ENCODE measurements at places on chromosomes 7 and 10. TPM values are rescaled to one million over a fixed set of nuclear protein-coding genes. Genes with fewer than 3 reads are reported as not detected.

Gene PNLIPRP2
- not detected for total RNA-seq

Gene CYP26C1
- total RNA-seq = 0.09 TPM

Gene C10orf62
- total RNA-seq = not detected

Gene ZSCAN25
- total RNA-seq = 8.1 TPM

Gene ANK3
- 162 TPM for total RNA-seq

Gene STAMBPL1
- total RNA-seq = 10.2 TPM

Gene BLOC1S2
- total RNA-seq = 26.1 TPM

Gene TNKS2
- total RNA-seq = 18.4 TPM

Gene SNX10
- total RNA-seq = 2.8 TPM

Gene LIPF
- total RNA-seq = not detected

Gene ICA1
- 70.3 TPM for total RNA-seq

Gene ACHE
- total RNA-seq = 24.0 TPM

Gene AIFM2
- total RNA-seq = 14.0 TPM

Gene KIAA1549
- total RNA-seq = 0.86 TPM

Gene ANKRD30A
- not detected for total RNA-seq

Gene CALCR
- 0.22 TPM for total RNA-seq

Gene AKR1B15
- total RNA-seq = not detected

Gene PPP3CB
- 50.3 TPM for total RNA-seq

Gene GPR85
- 3.7 TPM for total RNA-seq

Gene GBX1
- total RNA-seq = not detected

Gene CCL24
- not detected for total RNA-seq

Gene ARHGEF5
- 4.2 TPM for total RNA-seq

Gene ZPBP
- not detected for total RNA-seq

DNA sequence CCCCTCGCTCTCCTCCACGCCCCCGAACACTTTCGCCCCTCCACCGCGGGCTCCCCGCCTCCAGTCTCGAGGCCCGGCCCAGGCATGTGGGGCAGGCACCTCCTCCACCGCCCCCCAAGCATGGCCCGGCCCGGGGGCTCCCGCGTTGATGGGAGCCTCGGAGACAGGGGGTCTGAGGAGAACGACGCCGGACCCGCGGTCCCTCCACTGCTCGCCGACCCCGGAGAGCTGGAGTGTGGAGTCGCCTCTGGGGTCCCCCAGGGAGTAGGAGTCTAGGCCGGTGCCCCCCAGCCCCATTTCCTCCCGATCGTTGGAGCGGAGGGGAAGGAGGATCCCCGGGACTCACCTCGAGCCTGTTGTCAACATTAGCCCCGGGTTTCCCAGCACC is 206 bp downstream of the UPF2 start:
- DNase-seq = peak; percentile 83

GRCh38 chr7:32942415-32943251 is 14.6 kb upstream of the FKBP9 start:
- peak; percentile 93 for DNase-seq

DNA sequence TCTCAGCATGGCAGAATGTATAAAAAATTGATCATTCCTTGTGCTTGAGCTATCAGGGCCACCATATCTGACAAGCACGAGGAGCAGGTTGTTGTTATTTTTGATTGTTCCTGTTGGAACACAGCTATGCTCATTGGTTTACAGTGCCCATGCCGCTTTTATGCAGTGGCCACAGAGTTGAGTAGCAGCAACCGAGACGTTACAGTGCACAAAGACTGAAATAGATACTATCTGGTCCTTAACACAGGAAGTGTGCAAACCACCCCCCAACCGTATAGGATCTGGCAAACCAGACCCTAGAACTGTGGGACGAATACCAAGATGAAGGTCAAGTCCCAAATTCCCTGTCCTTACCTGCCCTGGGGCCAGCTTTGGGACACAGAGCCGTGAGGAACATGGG is 216.6 kb downstream of the KLF6 start:
- no peak for DNase-seq

- no peak for DNase-seq
Measured at GRCh38 chr7:5001911-5002310, 42.9 kb upstream of the MMD2 start.

GRCh38 chr7:23347033-23347681 is 48.0 kb downstream of the MALSU1 start:
- DNase-seq = no peak

DNA sequence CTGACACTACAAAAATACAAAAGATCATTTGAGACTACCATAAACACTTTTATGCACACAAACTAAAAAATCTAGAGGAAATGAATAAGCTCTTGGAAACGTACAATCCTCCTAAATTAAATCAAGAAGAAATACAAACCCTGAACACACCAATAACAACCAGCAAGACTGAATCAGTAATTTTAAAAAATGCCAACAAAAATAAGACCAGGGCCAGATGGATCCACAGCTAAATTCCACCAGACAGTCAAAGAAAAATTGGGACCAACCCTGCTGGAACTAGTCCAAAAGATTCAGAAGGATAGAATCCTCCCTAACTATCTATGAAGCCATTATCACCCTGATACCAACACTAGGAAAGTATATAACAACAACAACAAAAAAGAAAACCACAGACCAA is 277.4 kb downstream of the AGMO start:
- DNase-seq = no peak

DNA sequence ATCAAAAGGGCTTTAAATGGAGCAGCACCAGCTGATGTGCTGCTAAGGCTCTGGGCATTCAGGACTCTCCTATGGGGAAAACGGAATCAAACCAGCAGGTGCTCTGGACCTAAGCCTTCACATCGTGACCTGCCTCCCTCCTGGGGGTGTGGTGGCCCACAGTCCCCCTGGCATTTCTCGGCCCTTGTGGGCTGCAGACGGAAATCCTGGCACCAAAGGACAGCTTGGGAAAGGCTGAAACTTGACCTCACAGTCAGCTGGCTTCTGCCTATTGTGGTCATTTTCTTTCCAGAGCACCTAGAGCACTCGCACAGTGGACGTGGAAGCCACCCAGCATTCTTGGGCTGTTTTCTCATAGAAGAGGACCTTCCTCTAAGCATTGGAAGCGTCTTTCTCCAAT is 74.8 kb downstream of the TPST1 start:
- DNase-seq = no peak

DNA sequence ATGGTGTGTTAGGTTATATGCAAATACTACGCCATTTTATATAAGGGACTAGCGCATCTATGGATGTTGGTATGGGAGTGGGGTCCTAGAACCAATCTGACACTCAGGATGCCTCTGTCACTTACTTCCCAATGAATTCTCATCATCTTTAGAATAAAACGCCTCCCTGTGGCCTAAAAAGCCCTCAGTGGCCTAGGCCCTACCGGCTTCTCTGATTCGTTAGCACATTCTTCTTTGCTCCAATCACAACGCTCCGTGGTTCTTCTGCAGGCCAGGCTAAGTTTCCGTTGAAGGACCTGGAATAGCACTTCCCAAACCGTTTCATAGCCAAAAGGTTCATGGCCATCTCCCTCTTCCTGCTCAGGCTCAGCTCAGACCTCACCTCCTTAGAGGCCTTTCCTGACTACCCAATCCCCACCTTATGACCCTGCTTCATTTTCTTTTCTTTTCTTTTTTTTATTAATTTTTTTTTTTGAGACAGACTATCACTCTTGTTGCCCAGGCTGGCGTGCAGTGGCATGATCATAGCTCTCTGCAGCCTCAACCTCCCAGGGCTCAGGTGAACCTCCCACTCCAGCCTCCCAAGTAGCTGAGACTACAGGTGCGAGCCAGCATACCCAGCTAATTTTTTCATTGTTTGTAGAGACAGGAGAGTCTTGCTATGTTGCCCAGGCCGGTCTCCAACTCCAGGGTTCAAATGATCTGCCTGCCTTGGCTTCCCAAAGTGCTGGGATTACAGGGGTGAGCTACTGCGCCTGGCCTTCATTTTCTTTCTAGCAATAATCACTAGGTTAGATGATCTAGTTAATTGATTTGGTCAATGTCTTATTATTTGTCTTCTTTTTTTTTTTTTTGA is 24.5 kb upstream of the YWHAG start:
- DNase-seq = no peak

DNA sequence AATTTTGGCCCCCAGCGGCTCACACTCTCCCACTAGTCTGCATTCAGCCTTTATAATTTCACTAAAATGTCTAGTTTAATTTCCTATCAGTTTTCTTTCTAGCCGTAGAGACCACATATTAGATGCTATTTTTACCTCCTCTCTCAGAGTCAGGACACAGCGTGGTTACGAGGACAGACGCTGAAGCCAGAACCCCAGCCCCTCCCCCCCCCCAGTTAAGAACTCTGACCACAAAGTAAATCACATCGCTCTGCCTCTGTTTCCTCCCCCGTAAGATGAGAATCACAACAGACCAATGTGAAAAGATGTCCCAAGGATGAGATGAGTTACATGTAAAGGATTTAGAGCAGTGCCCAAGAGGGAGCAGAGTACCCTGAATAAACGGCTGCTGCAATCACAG is 11.1 kb upstream of the TARP start:
- no peak for DNase-seq

DNA sequence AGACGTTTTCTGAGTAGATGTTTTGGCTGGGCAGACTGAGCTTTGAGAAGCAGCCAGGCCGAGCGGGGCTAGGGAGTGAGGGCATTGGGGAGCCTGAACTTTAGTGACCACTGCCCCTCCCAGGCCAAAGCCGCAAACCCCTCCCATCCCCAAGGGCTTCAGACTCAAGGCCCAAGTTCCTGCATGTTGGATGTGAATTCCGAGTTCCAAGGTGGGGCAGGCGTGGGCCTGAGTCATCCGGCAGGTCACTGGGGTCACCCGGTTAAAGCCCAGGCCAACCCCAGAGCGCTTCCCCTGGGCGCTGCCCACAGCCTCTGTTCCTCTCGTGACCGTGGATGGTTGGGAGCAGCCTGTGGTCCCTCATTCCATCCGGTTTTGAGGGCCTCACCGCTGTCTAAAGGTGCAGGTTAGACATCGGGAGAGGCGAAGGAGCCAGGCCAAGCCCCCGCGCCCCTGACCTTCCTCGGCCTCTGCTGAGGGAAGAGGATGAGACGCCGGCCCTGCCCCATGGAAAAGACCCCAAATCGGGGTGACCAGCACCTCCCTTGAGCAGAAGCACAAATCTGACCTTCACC is 6.9 kb upstream of the PDGFA start:
- no peak for DNase-seq

DNA sequence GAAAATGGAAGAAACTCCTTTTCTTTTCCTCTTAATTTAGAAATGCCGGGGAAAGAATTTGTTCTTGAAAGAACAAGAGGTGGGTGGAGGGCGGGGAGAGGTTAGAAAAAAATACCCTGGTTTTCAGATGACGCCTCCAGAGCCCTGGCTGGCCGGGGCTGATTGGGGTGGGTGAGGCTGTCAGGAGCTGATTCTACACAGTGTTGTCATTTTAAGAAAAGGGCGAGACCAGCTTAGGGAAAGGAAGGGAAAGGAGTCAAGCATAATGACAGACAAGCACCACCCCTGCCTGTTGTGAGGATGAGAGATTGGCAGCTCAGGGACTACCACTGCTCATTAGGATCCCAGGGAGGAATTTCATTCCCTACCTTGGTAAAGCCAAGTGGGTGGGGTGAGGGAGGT is 9.9 kb upstream of the FAM180A start:
- DNase-seq = peak; percentile 73

DNA sequence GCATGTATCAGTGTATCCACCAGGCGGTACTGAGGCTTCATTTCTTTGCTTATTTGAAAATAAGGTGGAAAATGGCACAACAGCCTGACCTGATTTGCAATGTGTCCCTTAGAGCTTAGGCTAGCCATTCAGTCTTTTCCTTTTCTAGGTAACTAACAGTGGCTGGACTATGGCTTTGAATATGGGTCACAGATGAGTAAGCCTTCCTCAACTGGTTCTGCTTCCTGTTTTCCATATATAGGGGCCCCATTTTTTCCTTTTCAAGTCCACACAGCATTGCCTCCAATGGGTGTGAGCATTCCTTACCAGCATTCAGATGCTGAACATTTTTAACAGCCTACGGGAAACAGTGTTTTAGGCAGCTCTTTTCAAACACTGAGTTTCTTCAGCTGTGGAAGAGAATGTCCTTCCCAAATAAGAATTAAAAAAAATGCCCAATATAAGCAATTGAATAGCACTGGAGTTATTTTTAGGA is 3.9 kb upstream of the ITGB1 start:
- DNase-seq = no peak

GRCh38 chr7:47370461-47371042 is 211.4 kb downstream of the TNS3 start:
- peak; percentile 47 for DNase-seq

DNA sequence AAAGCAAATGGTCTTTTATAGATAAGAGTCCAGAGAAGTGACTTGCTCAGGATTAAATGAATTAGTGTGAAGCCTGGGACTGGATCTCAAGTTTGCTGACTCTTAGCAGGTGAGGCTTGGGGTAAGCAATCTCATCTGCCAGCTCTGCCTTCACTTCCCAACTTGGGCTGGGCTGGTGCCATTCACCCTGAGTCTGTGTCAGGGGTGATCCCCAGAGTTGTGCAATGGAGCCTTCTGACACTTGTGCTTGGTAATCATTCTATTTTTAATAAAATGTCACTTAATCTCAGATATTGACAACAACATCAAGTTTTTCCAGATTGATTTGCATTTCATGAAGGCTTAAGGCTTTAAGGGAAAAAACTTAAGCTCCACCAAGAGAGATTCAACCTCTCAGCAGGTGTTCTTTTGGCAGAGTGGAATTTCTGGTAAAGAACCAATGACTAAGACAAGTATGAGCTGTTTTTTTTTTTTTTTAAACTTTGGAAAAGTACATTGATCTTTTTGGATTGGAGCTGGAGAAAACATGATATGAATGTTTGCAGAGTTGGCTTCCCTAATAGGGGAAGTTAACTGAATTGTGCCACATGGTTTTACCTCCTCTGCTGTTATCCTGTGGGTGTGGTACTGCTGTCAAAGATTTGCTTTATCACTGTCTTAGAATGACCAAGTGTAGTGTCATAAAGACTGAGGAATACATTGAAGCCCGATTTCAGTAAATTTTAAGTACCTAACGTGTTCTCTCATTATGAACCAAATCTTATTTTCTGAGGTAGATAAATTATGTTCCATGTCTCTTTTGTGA is 48.6 kb upstream of the GPR37 start:
- no peak for DNase-seq

DNA sequence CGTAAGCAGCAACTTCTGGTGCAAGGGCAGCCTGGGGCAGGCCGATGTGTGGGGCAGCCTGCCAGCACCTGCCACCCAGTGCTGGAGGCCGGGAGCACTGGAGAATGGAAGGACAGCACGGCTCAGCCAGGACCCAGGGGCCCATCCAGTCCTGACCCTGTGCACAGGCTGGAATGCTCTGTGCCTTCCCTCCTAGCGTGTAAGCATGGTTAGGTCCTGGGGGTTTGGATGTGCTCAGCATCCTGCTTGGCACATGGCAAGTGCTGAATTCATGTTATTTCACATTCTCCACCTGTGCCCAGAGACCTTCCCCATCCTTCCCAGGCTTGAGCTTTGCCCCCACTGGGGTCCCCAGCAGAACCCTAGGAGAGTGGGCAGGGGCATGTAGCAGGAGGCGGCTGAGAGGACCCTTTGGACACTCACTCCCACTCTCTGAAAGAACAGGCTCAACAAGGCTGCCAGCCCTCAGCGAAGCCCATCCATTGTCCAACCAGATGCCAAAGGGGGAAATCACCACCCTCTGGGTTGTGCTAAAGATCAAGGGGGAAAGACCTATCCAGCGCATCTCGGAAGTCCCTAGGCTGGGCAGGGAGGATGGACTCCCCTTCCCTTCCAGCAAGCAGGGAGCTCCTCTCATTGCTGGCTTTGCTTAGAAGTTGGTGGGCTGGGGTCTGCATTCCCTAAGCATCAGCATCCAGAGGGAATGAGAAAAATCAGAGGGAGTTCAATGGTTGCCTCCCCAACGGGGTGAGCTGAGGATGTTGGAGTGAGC is 29.7 kb downstream of the ANXA8 start:
- DNase-seq = no peak
